Upper lobe of left lung (tissue), 6 donors: ENCODE measurements at places on chromosomes 16 and 17. TPM values are rescaled to one million over a fixed set of nuclear protein-coding genes. Genes with fewer than 3 reads are reported as not detected.

ERBB2 gene
- total RNA-seq: 88.6 TPM

- no peak for DNase-seq
- no peak overlapping the region for H3K4me3 ChIP-seq
- no peaks in the 10 kb centered on the region for H3K27me3 ChIP-seq
- H3K4me1 ChIP-seq: no peaks in the 10 kb centered on the region
- no peak overlapping the region for H3K27ac ChIP-seq
Observed at GRCh38 chr17:48961516-48962233, 6.7 kb downstream of the GIP start.

DNA sequence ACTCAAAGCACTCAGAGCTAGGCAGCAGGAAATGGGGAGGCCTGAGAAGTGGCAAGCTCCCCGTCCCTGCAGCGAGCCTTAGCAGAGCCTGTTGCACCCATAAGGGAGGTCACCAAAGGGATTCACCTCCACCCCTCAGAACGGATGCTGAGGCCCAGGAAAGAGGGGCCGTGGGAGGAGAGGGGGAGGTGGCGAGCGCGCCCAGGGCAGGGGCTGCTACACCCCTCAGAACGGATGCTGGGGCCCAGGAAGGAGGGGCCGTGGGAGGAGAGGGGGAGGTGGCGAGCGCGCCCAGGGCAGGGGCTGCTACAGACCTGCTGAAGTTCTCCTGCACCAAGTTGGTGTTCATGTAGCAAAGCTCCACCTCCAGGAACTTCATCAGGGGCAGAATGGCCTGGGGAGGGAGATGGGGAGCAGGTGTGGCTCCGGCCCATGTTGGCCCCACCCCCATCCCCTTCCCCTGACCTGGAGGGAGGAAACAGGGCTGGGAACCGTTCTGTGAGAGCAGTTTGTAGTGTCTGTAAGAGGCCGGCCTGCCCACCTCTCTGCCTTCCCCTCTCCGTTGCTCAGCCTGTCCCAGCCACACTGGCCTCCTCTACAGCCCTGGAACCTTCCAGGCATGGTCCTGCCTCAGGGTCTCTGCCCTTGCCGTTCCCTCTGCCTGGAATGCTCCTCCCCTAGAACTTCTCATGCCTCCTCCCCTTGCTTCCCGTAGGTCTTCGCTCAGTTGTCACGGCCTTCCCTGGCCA is 11.4 kb downstream of the UNC13D start:
- H3K4me3 ChIP-seq: no peak overlapping the region
- H3K27ac ChIP-seq: peak overlapping the region; percentile 5
- H3K4me1 ChIP-seq: peaks cover 15% of the 10 kb centered on the region
- no peak for DNase-seq

BAIAP3 gene
- total RNA-seq: 14.4 TPM

DNA sequence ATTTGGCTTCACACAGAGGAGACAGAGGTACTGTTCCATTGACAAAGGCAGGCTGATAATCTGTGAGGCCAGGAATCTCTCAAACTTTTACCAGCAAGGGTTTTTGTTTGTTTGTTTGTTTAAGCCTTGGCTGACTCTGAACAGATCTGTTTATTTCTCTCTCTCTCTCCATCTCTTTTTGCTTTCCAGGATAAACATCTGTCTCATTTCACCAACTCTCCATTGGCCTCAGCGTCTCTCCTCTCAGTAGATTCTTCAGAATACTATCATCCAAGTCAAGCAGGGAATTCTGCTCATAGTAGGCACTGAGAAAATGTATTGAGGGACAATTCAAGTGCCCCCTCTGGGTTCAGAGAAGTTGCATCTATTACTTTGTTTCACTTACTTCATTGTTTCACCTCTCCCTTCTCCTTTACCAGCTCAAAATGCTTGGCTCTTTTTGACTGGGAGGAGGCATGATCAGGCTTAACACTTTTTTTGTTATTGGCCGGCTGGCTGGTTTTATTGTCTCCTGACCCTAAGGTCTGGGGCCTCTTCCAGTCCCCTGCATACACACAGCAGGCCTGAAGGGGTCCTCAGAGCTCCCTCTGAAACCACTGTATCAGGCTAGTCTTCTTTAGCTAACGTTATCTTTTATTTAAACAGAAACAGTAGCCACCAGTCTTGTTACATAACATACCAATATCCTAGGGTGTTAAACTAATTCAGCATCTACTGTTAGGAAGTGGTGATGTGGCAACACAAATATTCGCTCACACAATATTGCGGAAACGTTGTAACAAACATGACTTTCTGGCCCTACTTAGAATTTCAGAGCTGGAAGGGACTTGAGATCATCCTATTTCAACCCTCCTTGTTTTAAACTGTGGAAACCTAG is 2.0 kb upstream of the YPEL2 start:
- H3K27me3 ChIP-seq: no peaks in the 10 kb centered on the region
- H3K36me3 ChIP-seq: no peaks in the 10 kb centered on the region
- H3K4me3 ChIP-seq: no peak overlapping the region
- H3K27ac ChIP-seq: peak overlapping the region; percentile 95
- DNase-seq: peak; percentile 72

- no peaks in the 10 kb centered on the region for H3K4me1 ChIP-seq
- DNase-seq: no peak
- no peaks in the 10 kb centered on the region for H3K27me3 ChIP-seq
- no peak overlapping the region for H3K4me3 ChIP-seq
Observed at GRCh38 chr17:13030459-13031300, 12.9 kb upstream of the ELAC2 start.

DNA sequence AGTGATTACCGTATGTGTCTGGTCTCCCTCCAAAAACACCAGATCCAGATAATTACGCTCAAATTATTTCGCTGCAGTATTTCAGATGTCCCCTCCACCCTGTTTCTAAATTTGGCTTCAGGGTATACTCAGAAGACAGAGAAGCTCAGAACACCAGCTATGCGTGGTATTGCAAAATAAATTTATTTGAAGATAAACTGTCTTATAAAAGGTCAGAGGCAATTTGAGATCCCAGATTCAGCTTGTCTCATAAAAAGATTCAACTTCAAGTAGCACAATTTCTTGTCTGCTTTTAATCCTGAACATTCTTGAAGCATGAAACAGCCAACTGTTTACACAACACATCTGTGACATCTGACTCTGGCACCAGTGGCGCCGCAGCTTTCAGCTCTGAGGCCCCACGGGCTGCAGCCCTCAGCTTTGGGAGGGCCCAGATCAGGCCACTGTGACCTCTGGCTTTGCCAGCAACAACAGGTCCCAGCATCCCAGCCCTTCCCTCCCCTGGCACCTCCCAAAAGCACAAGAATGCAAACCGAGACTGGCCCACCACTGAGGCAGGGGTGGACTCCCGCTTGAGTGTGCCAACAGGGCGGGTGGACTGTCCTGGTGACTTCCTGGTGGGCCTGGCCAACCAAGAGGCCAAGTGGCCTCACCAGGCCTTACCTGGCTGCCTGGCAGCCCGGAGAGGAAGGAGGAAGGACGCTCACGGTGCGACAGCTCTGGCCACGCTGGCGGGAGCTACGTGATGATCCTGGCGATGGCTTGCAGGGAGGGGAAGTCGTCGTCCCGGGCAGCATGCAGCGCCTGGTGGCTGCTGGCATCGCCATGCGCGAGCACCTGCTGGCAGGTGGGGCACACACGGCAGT is 8.0 kb downstream of the SYNGR3 start:
- peaks cover 62% of the 10 kb centered on the region for H3K36me3 ChIP-seq
- no peak overlapping the region for H3K27ac ChIP-seq
- no peak overlapping the region for H3K4me3 ChIP-seq

DNA sequence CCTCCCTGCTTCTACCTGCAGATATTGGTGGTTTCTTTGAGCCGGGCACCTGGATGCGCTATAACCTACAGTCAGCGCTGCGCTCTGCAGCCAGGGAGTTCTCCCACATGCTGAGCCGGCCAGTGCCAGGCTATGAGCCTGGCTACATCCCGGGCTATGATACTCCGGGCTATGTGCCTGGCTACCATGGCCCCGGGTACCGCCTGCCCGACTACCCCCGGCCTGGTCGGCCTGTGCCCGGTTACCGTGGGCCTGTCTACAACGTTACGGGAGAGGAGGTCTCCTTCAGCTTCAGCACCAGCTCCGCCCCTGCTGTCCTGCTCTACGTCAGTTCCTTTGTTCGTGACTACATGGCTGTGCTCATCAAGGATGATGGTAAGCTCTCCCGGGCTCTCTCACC is 13.2 kb downstream of the CNTNAP1 start:
- peak; percentile 59 for DNase-seq
- H3K36me3 ChIP-seq: peaks cover 20% of the 10 kb centered on the region
- H3K27me3 ChIP-seq: no peaks in the 10 kb centered on the region
- H3K4me1 ChIP-seq: no peaks in the 10 kb centered on the region
- no peak overlapping the region for H3K27ac ChIP-seq
